ENCODE measurements at places on chromosomes 6 and 20.

- DNase-seq: no peak
These were observed 46.6 kb downstream of the MOXD1 start for GRCh38 chr6:132354517-132355167.

- no peak for DNase-seq
These were observed 87.0 kb upstream of the RNF24 start for GRCh38 chr20:4102381-4102780.

DNA sequence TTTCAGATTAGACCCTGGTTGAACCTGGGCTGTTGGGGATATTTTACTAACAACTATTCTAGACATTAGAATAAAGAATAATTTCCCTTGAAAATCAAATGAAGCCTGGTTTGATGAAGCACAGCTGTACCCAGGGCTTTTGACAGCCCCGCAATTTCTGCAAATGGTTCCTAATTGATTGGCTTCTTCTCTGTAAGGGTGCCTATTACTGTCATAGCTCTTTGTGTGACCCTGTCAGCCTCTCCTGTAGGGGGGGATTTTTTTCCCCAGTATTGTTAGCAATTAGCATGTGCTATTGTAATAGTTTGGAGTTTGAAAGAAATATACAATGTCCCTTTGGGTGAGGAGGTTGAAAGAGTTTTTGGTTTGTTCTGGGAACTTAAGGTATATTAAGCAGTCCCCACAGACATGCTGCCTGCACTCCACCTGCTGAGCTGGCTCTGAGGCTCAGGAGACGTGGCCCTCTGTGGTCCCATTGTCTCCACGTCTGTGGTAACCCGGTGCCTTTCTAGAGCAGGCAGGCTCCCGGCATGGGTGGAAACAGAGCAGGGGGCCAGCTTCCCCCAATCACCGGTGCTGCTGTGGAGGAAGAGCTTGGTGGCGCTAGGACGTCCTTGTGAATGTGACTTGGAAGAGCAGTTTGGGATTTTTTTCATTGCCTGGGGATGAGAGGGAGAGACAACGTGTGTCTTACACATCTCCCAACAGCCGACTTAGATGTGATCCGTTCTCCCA is 47.3 kb upstream of the CLDN20 start:
- DNase-seq: no peak

- DNase-seq: no peak
These were observed 39.2 kb downstream of the SAMD3 start for GRCh38 chr6:130183271-130184222.

GRCh38 chr6:140237251-140237650 is 862.8 kb upstream of the CITED2 start:
- no peak for DNase-seq

DNA sequence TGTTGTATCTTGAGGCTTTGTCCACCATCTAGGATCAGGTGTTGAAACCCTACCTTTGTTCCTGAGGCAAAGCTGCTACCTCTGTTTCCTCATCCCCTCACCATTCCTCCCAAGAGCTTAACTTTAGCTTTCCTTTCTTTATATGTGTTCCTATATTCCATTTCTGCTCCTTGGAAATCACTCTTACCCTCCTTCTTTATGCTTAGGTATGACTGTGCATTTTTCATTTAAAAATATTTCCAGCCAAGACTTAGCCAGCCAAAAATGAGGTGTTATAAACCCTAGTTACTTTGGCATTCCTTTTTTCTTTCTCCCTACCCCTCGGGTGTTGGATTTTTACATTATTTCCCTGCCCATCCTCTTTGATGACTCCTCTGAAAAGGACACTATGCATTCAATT is 57.7 kb downstream of the TSBP1 start:
- DNase-seq: no peak

GRCh38 chr6:10659699-10660348 is 34.6 kb downstream of the C6orf52 start:
- DNase-seq: no peak

DNA sequence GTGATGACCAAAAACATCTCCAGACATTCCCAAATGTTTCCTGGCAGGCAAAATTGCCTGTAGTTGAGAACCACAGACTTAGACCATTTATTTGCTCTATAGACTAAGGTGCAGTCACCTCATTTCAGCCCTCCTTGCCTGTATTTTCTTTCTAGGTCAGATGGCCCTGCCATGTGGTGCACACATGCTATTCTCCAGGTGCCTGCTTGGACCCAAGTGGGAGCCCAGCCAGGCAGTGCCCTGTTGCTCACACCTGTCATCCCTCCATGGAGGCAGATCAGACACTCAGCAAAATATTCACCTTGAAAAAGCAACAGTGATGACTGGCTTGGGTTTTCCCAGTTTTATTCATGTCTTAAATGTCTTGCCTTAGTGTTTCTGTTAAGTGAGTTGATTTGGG is 311.4 kb downstream of the TFAP2C start:
- DNase-seq: no peak

DNA sequence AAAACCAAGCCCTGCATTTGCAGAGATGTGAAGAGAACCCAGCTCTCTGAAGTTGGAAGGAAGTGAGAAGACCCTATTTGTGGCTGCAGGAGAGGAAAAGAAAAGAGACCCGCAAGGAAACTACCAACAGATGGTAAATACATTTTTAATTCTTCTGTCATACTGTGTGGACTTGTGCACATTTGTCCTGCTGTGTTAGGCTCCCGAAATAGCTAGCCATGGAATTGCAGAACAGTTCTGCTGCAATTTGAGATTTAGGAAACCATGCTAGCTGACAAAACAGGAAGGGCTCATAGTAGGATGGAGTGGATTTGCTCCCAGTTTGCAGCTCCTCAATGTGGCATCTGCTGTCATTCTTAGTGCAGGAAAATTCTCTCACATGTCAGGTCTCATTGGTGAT is 12.1 kb upstream of the ATXN1 start:
- no peak for DNase-seq

DNA sequence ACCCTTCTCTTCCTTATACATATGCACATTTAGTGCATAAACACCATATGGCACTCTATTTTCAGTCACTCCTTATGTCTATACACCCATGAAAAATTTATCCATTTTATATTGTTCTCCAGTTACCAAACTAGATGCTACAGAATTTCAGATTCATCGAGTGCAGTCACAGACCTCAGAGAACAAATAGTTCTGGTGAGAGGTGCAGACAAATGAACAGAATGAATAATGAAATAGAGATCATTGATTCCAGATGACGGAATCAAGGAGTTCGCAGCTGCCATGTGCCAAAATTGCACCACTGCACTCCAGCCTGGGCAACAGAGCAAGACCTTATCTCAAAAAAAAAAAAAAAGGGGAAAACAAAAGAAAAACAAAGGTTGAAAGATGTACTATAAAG is 214.8 kb upstream of the CEP162 start:
- no peak for DNase-seq

GRCh38 chr20:18031050-18031449 is 26.7 kb downstream of the OVOL2 start:
- no peak for DNase-seq

DNA sequence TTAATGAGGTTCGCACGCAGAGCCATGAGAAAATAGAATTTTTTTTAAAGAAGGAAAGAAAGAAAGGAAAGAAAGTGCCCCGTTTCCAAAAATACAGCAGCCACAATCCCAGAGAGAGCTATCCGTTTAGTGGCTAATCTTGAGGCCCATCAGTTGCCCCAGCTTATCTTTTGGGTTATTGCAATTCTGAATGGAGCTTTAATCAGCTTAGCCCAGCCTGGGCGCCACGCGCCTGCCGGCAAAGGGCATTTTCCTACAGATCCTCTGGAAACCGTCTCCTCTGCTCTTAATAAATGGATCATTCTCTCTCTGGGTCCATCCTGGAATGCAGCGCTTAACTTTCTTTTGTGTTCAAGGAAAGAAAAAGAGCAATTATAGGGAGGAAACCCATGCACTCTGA is 413.3 kb downstream of the MAFB start:
- DNase-seq: no peak

DNA sequence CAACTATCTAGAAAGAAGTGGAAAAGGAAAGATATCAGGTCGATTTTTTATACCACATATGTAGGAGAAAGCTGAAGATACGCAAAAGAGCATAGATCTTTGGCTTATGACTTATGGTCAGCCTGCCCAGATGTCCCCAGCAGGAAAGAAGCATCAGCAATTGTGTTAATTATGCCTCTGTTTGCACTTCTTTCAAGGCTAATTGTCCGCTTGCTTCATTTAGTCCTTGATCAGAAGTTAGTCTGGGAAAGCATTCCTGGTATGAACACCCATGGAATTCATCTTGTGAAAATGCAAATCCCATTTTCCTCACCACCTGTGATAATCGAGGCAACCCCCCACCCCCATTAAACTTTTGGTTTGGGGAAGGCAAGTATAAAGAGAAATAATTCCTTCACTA is 62.8 kb downstream of the ATP9A start:
- no peak for DNase-seq

- no peak for DNase-seq
These were observed 40.8 kb upstream of the MAN1A1 start for GRCh38 chr6:119390247-119390793.

GRCh38 chr6:30009113-30009512 is 52.0 kb upstream of the POLR1H start:
- no peak for DNase-seq

GRCh38 chr6:56417823-56418222 is 170.4 kb upstream of the COL21A1 start:
- no peak for DNase-seq

DNA sequence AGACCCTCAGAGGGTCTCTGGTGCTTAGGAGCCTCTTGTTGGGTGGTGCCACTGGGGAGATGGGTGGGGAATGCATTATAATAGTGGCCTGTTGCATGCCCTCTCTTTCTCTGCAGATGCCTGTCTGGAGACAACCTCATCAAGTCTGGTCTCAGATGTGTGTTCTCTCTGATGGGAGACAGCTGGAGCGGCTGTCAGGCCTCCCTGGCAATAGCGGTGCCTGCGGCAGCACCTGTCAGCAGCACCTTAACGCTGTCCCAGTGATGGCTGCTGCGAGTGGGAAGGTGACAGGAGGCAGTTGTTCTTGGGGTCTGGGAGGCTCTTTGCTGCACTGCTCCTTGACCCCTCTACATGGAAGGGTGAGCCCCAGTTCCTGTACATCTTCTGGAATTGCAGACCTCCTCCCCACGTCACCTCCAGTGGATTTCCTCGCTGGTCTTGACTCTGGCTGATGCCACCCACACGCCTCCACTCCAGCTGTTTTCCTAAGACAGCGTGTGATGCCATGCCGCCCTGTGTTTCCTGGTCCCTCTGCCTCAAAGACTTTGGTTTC is 63.3 kb upstream of the BLCAP start:
- DNase-seq: no peak

DNA sequence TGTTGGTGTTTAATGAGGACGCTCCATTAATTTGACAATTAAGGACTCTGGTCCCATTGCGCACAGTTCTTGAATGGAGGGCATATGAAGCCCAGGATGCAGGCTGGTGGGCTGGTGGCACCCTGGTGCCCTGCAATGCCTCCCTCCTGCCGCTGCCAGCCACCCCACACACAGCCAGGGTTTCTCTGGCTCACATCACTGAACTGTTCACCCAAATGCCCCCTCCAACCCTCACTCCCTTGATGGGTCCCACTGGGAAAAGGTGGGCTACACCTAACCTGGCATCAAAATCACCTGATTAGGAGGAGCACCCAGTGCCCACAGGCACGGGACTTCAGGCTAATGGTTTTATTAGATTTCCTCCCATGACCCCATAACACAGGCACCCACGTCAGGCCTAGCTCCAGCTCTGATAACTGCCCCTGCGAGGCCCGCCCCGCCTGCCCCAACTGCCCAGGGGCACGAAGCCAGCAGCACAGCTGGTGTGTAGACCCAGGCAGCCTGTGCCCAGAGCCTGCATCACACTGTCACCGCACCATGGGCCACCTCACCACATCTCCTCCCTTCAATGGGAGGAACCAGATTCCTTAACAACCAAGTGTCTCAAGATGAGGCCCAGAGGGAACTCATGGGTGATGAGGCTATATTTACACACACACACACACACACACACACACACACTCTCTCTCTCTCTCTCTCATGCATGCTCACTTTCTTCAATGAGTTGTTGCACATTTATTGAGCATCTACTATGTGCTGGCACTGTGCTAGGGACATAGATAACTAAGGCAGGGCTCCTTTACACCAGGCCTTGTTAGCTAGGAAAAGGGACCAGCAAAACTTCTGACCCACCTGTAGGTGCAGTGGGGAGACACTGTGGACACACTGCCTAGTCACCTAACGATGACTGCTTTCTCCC is 107.3 kb downstream of the NOL4L start:
- no peak for DNase-seq

- DNase-seq: no peak
These were observed 301.3 kb upstream of the TCF21 start for GRCh38 chr6:133587546-133588160.

DNA sequence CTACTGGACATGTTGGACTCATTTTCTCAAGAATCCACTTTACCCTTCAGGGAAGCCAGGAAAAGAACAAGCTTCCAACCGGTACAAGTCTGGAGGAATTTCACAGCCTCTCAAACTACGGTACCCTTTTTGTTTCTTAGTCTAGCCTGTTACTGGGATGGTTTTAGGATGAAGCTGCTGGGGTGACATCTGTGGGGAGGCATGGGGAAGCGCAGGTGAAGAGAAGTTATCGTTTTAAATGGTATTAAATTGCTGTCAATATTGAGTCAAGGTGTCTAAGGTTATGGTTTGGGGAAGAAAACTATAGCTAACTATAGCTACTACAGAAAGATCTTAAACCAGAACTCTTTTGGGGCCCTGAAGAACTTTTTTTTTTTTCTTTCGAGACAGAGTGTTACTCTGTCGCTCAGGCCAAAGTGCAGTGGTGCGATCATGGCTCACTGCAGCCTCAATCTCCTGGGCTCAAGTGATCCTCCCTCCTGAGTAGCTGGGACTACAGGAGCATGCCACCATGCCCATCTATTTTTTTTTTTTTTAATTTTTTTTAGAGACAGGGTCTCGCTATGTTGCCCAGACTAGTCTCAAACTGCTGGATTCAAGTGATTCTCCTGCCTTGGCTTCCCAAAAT is 128.7 kb downstream of the RIN2 start:
- no peak for DNase-seq

DNA sequence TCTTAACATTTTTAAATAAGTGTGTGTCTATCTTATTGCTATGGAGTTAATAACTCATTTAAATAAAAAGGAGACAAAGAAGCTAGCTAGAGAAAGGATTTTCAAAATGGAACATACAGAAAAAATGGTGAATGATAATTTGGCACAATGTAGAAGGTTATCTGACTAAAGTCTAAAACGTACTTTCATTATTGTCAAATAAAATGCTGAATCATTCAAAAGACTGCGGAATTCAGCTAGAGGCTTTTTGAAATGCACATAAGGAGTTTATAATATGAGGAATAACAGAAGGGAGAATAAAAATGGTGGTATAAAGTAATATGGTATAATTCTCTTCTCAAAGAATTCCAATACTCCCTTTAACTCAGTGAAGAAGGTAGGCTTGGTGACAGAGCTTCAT is 597.9 kb downstream of the KHDRBS2 start:
- DNase-seq: no peak

DNA sequence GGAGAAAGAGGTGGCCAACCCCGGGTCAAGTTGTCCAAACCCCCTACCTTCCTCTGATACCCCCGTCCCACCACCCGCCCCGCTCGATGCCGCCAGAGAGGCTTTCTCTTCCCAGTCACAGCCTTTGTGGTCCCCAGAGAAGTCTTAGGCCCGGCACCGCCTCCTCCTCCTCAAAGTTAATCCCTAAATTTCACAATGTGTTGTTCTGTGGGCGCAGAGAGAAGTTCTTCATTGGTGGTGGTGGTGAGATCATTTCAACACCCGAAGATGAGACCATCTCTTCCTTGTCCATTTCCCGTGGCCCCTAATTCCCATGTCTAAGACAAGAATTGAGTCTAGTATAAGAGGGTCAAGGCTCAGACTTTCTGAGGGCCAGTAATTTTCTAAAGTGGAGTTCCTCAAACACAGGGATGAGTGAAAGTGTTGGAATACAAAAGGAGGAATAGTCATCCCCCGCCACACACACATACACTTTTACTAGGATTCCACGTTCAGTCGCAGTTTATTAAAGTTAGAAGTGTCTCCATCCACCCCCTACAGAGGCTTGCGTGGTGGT is 10.4 kb downstream of the TRIM31 start:
- DNase-seq: no peak

All from stimulated activated CD4-positive, alpha-beta T cell treated with anti-CD3 and anti-CD28 coated beads, Interleukin-15, amount 100 ng/mL, for 1 hour (primary cell).